ENCODE measurements at places on chromosomes 7 and 10.

- H3K36me3 ChIP-seq: peaks cover 5% of the 10 kb centered on the region
- no peak overlapping the region for H3K4me3 ChIP-seq
- H3K27ac ChIP-seq: no peak overlapping the region
- DNase-seq: no peak
- H3K27me3 ChIP-seq: no peaks in the 10 kb centered on the region
Measured at GRCh38 chr7:129840757-129841156, 112.0 kb downstream of the UBE2H start.

- no peak overlapping the region for H3K4me3 ChIP-seq
- H3K36me3 ChIP-seq: peaks cover 11% of the 10 kb centered on the region
- peaks cover 56% of the 10 kb centered on the region for H3K4me1 ChIP-seq
- H3K27ac ChIP-seq: peak overlapping the region; percentile 95
- no peaks in the 10 kb centered on the region for H3K27me3 ChIP-seq
- DNase-seq: no peak
Measured at GRCh38 chr7:47647181-47647917, 65.4 kb upstream of the TNS3 start.

GRCh38 chr7:29748286-29749099 lies 57.8 kb upstream of the WIPF3 start:
- peaks cover 14% of the 10 kb centered on the region for H3K4me1 ChIP-seq
- no peaks in the 10 kb centered on the region for H3K27me3 ChIP-seq
- H3K27ac ChIP-seq: no peak overlapping the region
- no peak for DNase-seq
- no peaks in the 10 kb centered on the region for H3K36me3 ChIP-seq
- no peak overlapping the region for H3K4me3 ChIP-seq

DNA sequence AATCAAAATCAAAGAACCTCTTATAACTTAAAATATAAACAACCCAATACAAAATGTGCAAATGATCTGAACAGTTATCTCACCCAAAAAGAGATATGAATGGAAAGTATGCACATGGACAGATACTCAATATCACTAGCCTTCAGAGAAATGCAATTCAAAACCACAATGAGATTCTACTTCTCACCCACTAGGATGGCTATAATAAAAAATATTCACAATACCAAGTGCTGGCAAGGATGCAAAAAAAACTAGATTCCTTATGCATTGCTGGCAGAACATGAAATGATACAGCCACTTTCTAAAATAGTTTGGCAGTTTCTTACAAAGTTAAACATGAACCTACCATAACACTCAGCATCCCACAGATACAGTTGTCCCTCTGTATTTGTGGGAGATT lies 130.1 kb upstream of the LRRN3 start:
- H3K27me3 ChIP-seq: no peaks in the 10 kb centered on the region
- no peak overlapping the region for H3K27ac ChIP-seq
- peaks cover 13% of the 10 kb centered on the region for H3K4me1 ChIP-seq
- H3K4me3 ChIP-seq: no peak overlapping the region
- DNase-seq: no peak
- H3K36me3 ChIP-seq: peaks cover 2% of the 10 kb centered on the region

- no peaks in the 10 kb centered on the region for H3K36me3 ChIP-seq
- no peak overlapping the region for H3K4me3 ChIP-seq
- H3K4me1 ChIP-seq: peaks cover 5% of the 10 kb centered on the region
- peaks cover 64% of the 10 kb centered on the region for H3K27me3 ChIP-seq
- DNase-seq: no peak
Measured at GRCh38 chr10:84567133-84567532, 238.7 kb downstream of the CCSER2 start.

GRCh38 chr7:37480041-37481031 lies 31.7 kb upstream of the ELMO1 start:
- H3K36me3 ChIP-seq: no peaks in the 10 kb centered on the region
- H3K4me3 ChIP-seq: no peak overlapping the region
- DNase-seq: no peak
- H3K4me1 ChIP-seq: peaks cover 3% of the 10 kb centered on the region

DNA sequence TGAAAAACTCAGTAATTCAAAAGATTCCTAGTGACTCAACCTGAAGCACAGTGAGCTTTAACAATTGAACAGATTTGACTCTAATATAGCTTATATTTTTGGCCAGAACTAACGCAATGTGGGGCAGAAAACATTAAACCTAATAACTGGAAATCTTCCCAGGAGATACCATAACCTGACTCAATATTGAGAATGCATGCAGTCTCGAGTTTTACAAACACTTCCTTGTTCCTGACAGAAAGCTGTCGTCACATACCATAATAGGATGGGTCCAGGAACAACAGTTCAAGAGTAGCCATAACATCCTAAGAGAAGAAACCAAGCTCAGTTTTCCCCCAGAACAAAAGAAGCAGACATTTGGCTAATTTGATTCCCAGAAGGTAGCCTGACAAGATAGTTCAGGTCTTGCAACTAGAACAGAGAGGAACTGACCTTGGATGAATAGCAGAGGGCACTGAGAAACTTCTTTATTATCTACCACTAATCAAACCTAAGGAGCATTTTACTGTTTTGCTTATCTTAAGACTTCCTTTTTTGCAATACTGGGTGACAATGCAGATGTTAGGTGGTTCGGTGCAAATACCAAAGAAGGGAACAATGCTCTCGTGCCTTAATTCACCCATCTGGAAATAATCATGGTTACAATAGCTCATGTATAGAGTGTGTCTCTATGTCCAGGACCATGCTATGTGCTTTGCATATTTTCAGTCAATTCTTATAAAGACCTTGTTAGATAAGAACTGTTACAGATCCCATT lies 38.6 kb upstream of the ACSL5 start:
- no peak for DNase-seq
- H3K27me3 ChIP-seq: peaks cover 8% of the 10 kb centered on the region
- H3K4me1 ChIP-seq: peaks cover 12% of the 10 kb centered on the region
- H3K27ac ChIP-seq: no peak overlapping the region
- no peaks in the 10 kb centered on the region for H3K36me3 ChIP-seq

DNA sequence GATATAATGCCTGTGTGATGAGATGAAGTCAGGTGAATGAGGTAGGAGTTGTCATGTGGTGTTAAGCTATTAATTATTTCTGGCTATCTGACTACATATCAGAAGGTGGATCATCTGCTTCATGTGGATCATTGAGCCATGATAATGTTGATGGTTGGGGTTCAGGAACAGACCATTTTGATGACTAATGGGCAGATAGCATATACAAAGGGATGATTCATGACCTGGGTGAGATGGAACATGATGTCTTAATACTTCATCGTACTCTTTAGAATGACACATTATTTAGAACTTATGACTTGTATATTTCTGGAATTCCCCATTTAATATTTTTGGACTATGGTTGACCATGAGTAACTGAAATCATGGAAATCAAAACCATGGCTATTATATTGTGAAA lies 155.1 kb downstream of the OR13A1 start:
- no peak overlapping the region for H3K4me3 ChIP-seq
- peaks cover 5% of the 10 kb centered on the region for H3K4me1 ChIP-seq
- no peaks in the 10 kb centered on the region for H3K27me3 ChIP-seq
- no peaks in the 10 kb centered on the region for H3K36me3 ChIP-seq
- no peak overlapping the region for H3K27ac ChIP-seq

DNA sequence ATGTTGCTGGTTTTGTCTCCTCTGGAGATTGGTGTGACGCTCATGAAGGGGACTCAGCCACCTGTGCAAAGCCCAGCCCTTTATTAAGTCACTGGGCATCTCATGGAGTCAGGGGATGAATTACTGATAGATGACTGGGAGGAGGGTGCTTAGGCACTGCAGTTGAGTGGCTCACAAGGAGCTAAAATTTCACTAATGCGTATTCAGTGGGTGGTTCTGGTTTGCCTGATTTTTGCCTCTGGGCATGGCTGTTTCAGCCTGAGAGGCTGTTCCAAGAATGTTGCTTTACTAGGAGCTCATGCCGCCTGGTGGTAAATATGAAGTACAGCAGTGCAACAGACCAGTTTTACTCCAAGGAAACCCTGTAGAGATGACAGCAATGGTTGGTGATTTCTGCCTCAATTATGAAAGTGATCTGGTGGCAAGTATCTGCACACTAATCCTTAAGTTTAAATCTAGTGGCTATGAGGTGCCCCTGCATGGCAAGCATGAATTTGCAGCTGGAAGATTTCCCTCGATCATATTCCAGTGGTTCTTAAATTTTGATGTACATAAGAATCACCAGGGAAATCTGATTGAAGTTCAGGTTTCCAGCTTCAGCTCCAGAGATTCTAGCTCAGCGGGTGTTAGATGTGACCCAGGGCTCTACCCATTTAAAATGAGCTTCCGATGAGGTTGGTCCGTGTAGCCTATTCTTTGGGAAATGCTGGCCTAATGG lies 19.9 kb downstream of the ACTA2 start:
- no peaks in the 10 kb centered on the region for H3K36me3 ChIP-seq
- H3K4me3 ChIP-seq: no peak overlapping the region
- H3K4me1 ChIP-seq: peaks cover 16% of the 10 kb centered on the region
- H3K27me3 ChIP-seq: no peaks in the 10 kb centered on the region
- H3K27ac ChIP-seq: peak overlapping the region; percentile 76

DNA sequence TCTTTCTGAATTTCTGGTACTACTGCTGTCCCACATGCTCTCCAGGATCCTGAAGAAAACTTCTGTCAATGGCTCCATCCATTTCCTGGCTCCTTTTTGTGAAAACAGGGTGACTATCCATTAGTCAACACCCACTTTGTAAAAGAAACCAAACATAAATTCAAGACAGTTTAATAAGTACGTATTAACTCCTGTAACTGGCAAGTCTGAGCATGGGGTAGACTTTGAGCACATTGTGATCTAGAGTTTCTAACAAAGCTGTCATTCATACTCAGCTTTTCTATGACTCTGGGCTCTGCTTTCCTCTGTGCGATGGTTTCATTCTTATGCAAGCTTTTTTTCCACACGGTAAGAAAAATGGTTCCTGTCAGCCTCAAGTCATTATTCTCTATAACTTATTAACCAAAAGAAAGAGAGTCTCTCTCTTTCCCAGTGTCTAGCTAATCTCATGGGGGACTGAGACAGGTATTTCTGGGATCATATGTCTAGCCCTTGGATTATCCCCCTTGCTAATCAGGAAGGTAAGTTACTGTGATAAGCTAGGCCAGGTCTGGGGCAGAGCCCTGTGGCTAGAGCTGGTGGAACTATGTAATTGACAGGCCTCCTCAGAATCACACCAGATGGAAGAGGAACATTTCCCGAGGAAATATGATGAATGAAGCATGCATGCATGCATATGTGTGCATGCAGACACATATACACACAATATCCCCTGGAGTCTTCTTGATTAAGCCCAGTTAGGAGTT lies 98.5 kb downstream of the GNAI1 start:
- H3K27me3 ChIP-seq: no peaks in the 10 kb centered on the region
- no peak for DNase-seq
- H3K36me3 ChIP-seq: no peaks in the 10 kb centered on the region
- peaks cover 10% of the 10 kb centered on the region for H3K4me1 ChIP-seq
- H3K4me3 ChIP-seq: no peak overlapping the region

GRCh38 chr7:1004018-1004852 lies 21.3 kb downstream of the CYP2W1 start:
- no peak overlapping the region for H3K4me3 ChIP-seq
- no peak overlapping the region for H3K27ac ChIP-seq
- H3K36me3 ChIP-seq: peaks cover 11% of the 10 kb centered on the region
- no peaks in the 10 kb centered on the region for H3K4me1 ChIP-seq

- no peaks in the 10 kb centered on the region for H3K27me3 ChIP-seq
- H3K27ac ChIP-seq: no peak overlapping the region
- H3K36me3 ChIP-seq: peaks cover 3% of the 10 kb centered on the region
- H3K4me1 ChIP-seq: peaks cover 9% of the 10 kb centered on the region
- no peak for DNase-seq
Measured at GRCh38 chr10:34169677-34170076, 645.4 kb downstream of the PARD3 start.

GRCh38 chr10:101569622-101570427 lies 18.2 kb downstream of the POLL start:
- DNase-seq: peak; percentile 77
- H3K27ac ChIP-seq: peak overlapping the region; percentile 47
- peaks cover 70% of the 10 kb centered on the region for H3K27me3 ChIP-seq
- peak overlapping the region; percentile 70 for H3K4me3 ChIP-seq

DNA sequence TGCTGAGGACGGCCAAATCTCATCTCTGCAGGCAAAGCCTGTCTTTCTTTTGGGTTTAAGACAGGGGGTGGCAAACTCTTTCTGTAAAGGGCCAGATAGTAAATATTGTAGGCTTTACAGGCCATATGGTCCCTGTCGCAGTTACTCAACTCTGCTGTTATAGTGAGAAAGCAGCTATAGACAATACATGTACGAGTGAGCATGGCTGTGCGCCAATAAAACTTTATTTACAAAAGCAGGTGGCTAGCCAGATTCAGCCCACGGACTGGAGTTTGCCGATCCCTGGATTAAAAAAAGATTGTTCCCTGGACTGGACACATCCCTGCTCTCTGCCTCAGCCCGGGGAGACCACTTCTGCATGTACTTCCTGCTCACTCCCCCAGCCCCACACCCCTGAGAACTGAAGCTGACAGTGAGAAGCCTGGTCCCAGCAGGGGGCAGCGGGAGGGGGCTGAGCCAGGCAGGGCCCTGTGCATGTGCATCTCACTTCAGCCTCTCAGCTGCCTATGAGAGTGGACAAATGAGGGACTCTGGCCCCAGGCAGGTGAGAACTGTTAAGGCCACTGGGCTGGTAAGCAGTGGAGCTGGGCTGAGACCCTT lies 392.4 kb downstream of the PLXNA4 start:
- no peak overlapping the region for H3K4me3 ChIP-seq
- H3K4me1 ChIP-seq: no peaks in the 10 kb centered on the region
- H3K27me3 ChIP-seq: peaks cover 6% of the 10 kb centered on the region
- H3K27ac ChIP-seq: no peak overlapping the region

DNA sequence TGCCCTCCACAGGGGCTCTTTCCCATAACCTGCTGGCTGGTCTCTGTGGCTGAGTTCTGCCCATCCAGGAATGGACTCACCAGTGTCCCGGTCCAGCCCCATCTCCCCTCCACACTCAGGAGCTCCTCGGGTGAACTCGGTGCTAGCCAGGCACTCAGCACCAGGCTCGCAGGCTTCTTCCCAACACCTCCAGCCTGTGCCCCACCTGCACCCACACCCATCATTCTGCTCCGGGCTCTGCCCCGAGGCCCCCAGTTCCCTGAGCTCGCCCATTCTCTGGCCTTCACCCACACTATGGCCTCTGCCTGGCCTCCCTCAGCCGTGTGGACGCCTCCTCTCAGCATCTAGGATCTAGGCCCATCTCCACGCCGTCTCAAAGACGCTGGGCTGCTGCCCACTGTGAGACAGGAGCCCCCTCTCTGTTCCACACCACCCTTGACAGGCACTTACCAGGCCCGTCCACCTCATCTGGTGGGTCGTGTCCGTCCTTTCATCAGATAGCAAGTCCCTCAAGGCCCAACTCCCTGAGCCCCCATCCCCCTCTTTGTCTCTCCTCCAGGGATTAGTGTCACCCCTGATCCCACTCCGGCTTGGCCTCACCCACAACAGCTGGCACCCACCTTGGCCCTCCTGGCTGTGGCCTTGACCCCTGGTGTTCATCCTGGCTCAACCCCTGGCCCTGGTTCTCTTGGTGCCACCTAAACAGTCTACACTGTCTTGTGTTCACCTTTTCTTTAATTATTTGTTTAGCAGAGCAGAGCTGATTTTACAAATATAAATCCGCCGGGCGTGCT lies 76.0 kb upstream of the FAM20C start:
- peaks cover 3% of the 10 kb centered on the region for H3K36me3 ChIP-seq
- peaks cover 18% of the 10 kb centered on the region for H3K4me1 ChIP-seq
- DNase-seq: no peak
- peaks cover 11% of the 10 kb centered on the region for H3K27me3 ChIP-seq
- H3K4me3 ChIP-seq: no peak overlapping the region
